Right renal pelvis (tissue), 4 donors: ENCODE measurements at places on chromosomes 4 and X.

DNA sequence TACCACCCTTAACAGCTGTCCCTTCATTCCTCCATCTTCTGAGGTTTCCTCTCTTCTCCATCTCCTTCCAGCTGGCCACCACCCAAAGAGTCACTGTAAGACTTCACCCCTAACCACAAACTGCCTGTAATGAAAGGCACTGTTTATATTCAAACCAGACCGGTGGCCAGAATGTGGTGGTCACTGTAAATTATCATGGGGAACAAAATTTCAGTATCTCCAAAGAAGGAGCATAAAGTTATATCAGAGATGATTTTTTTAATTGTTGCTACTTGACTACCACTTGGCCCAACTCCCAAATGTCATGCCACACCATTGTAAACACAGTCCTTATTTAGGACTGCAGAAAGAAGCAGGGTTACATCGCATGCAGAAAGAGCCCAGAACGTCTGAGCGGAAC is 44.8 kb downstream of the SMARCA1 start:
- no peak for DNase-seq

DNA sequence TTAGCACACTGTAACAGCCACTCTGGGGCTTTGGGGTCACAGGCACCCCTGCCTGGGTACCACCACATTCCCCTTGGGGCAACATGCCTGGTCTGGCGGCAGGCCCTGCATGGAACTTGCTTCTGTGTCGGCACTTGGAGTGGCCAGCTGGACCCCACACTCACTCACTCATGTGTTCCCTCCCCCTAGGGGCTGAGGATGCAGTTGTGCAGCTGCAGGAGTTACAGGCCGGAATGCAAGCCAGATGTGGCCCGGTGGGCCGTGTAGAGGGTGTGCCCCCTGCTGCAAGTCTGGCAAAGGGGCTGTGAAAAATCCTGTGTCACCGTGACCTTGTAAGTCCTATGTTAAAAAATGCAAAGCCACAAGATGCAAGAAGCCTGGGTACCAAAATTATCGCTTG is 34.2 kb downstream of the ATXN3L start:
- DNase-seq: no peak

DNA sequence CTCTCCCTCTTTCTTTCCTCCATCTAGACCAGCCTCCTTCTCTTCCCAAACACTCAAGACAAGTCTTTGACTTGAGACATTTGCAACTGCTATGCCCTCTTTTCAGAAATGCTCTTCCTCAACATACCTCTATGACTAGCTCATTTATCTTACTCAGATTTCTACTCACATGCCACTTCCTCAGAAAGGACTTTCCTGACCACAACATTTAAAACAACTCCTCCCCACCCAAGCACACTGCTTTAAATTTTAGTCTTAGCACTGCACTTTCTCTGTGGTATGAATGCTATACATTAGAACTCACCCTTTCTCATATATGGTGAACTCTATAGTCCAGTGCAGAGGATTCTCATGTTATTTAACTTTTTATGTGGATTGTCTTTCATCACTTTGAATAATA is 28.4 kb upstream of the SULT1E1 start:
- DNase-seq: no peak

DNA sequence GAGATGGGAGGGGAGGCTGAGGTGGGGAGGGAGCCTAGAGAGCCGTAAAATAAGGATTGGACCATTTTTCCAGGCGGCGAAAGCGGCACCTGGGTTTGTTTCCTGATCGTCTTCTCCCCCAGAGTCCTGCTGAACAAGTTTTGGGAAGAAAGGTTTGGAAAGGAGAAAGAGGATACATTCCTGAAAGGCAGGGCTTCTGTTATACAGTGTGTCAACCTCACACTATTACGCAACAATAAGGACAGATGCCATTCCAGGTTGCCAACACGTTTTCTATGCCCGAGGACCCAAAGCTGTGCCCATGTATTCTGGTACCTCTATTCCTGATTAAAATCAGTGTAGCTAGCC is 658 bp downstream of the SCOC start:
- no peak for DNase-seq

GRCh38 chr4:96073461-96073860 is 233.6 kb downstream of the PDHA2 start:
- no peak for DNase-seq
